ENCODE measurements at places on chromosomes 1 and 21.

- peak; percentile 24 for DNase-seq
These were observed 8.7 kb downstream of the UBE2G2 start for GRCh38 chr21:44792702-44793591.

DNA sequence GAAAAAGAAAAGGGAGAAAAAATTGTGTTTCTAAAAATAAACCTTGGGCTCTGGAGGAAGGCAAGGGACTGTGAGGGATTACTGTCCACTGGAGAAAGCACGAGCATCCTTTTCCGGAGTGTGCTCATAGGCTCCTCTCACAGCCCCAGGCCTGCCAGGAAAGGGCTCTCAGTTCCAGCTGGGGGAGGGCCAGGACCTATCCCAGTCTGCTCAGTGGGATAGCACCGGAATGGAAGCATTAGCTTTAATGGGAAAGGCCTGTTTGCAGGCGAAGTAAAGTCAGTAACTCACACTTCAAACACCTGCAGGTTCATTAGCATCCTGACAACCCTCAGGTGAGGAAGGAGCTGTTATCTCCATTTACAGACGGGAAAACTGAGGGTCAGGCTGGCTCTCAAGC is 113.9 kb upstream of the USP24 start:
- no peak for DNase-seq

DNA sequence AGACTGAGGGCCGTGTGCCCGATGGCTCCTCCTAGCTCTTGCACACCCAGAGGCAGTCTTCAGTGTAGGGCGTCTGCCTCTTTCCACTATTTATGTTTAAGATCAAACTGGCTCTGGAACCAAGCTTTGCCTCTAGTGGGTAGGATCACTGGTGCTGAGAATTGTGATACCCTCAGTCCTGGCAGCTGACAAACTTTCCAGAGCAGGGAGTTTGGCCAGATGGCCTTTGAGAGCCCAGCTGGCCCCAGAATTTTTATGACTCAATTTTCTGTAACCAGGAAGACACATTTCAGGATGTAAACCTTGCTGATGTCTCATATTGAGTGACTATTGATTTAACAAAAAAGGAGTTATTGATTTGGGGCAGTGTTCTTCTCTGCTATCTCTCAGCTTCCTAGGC is 6.7 kb downstream of the COQ8A start:
- peak; percentile 53 for DNase-seq

GRCh38 chr1:218377143-218377660 is 32.1 kb downstream of the TGFB2 start:
- no peak for DNase-seq

- peak; percentile 62 for DNase-seq
These were observed 805.9 kb upstream of the ADAMTS5 start for GRCh38 chr21:27772816-27773215.

GRCh38 chr1:37922767-37923550 is 23.9 kb downstream of the INPP5B start:
- no peak for DNase-seq

DNA sequence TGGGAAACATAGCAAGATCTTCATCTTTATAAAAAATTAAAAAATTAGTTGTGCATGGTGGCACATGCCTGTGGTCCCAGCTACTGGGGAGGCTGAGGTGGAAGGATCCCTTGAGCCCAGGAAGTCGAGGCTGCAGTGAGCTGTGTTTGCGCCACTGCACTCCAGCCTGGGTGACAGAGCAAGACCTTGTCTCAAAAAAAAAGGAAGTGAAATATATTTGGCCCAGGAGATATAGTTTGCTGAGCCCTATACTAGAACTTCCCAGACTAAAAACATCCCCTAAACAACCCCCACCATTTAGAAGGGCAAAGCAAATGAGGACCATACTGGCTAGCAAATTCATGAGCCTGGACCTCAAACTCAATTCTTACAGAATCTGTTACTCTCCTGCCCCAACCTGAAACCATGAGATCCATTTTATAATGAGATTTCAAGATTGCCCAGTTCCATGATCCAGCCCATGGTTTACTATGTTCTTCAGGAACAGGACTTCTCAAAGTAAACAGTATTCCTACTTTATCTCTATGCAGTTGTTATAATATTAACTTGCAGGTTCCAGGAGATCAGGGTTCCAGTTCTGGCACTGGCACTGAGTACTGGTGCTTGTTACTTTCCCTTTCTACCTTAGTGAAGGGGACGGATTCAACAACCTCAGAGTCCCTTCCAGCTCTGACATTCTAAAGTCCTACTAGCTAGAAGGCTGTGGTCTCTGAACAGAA is 48.9 kb upstream of the TADA1 start:
- DNase-seq = no peak

DNA sequence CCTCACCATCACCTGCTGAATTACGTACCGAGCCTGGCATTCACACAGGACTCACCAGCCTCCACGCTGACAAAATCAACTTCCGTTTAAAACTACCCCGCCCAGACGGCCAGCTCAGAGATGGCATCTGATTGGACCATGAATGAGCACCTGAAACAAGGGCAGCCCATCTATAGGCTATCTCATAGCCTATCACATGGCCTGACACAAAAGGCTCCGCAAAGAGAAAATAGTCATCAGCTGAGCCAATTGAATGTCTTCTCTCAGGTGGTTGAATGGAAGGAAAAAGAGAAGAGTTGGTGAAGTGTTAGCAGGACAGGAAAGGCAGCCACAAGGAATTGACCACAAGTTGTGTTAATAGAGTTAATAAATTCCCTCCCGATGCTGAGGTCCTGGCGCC is 50.6 kb upstream of the ZC3H12A start:
- DNase-seq = no peak

GRCh38 chr1:36366091-36366661 is 19.5 kb downstream of the STK40 start:
- DNase-seq = peak; percentile 90
